GM12892 (cell line): ENCODE measurements at places on chromosomes 5 and 9.

DNA sequence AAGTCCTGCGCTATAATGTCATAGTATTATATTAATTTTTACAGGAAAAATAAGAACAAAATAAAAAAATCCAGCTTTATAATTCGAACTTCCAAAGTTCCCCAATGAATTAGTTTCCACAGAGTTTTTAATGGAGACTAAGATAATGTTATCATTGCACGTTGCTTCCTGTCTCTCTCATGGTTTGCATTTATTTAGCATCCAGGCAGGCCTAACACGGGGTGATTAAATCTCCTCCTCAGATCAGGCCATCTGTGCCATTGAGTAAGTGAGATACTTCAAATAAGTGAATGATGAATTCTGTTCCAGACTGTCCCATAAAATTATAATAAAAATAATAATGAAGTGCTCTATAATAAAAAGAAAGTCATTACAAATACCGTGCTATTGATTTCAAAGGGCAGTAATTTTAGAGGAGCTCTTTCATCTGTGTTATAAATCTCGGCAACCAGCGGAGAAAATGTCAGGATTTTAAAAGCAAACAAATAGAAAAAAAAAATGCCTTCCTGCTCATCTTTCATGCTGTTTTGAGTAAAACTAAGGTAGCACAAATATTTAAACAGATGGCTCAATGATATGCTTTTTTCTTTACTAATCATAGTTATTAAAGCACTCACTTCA, 570.6 kb upstream of the ZNF608 start:
- DNase-seq = no peak

GRCh38 chr9:109192732-109193361, 25.8 kb upstream of the FRRS1L start:
- DNase-seq = no peak

GRCh38 chr9:105297442-105298075, 53.1 kb downstream of the SLC44A1 start:
- DNase-seq = no peak

- no peak for DNase-seq
Measured at GRCh38 chr5:127801751-127802476, 98.7 kb downstream of the CCDC192 start.

DNA sequence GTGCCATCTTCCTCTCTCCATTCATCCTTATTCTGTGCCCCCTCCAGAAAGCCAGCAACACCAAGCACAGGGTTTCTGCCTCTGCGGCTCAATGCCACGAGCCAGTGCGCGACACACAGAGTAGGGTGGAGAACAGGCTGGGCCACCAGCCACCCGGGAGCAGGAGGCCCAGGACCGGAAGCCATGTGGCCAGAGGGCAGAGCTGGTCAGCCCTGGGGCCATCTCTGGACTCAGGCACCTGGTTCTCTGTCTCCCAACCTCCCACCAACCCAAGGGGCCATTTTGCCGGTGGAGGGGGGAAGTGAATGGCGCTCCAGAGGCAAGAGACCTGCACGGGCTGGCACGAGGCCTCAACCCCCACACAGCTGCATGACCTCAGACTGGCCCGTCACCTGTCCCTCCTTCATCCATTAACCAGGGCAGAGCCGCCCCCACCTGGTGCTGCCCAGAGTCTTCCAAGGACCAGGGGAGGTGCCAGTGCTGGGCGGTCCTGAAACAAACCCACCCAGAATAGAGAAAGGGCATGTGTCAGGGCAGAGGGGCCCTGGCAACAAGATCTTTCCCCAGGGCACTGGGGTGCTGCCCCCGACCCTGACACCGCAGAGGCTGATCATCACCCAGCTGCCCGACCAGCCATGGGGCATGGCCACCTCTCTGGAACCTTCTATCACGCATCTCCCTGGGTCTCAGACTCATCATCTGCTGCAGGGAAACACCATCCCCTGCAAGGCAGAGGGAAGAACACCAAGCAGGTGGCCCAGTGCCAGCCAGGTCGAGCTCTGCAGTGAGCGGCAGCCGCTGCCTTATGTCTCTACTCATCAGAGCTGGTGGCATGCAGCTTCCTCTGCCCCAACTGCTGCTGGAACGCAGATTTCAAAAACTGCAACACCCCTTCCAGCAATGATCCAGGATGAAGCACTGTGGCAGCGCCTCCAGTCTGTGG, 11.9 kb downstream of the VAV2 start:
- DNase-seq = no peak

- DNase-seq = no peak
Measured at GRCh38 chr5:157607371-157608161, 32.0 kb upstream of the ADAM19 start.

DNA sequence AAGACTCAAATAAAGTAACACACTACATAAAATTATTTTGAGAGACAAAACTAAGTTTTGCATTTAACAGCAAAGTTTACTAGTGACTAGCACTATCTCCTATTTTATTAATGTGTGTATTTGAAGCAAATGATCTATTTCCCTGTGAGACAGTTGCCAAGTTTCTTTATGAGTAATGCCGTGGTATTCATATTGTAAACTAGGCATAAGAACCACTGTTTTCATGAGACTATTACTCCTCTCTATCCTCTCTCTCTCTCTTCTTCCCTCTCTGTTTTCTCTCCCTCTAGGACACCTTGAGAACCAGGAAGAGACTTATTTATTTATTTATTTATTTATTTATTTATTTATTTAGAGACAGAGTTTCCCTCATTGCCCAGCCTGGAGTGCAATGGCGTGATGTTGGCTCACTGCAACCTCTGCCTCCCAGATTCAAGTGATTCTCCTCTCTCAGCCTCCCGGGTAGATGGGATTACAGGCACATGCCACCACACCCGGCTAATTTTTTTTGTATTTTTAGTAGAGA, 61.1 kb downstream of the MLANA start:
- no peak for DNase-seq

GRCh38 chr5:135205632-135206349, 171.8 kb upstream of the PITX1 start:
- no peak for DNase-seq

- no peak for DNase-seq
Measured at GRCh38 chr9:2466703-2467102, 154.9 kb upstream of the VLDLR start.

DNA sequence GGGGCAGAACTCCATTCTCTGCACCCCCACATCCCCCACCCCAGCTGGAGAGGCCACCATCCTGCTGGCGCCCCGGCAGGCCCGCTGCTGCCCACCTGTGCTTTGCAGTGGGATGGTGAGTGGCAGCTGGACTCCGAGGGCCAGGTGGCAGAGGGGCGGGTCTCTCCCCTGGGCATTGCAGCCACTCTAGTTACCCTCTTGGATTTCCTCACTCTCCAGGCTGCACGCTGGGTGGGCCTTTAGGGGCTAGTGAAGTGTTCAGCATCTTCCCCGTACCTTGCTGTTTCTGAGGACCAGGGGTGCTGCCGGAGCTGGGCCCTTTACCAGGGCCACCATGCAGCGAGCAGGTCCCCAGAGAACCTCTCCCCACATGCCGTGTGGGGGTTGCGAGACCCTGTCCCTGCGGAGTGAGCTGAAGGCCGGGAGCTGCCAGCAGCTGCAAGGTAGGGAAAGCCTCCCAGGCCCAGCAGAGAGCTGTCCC, 88.4 kb upstream of the SH3PXD2B start:
- no peak for DNase-seq

DNA sequence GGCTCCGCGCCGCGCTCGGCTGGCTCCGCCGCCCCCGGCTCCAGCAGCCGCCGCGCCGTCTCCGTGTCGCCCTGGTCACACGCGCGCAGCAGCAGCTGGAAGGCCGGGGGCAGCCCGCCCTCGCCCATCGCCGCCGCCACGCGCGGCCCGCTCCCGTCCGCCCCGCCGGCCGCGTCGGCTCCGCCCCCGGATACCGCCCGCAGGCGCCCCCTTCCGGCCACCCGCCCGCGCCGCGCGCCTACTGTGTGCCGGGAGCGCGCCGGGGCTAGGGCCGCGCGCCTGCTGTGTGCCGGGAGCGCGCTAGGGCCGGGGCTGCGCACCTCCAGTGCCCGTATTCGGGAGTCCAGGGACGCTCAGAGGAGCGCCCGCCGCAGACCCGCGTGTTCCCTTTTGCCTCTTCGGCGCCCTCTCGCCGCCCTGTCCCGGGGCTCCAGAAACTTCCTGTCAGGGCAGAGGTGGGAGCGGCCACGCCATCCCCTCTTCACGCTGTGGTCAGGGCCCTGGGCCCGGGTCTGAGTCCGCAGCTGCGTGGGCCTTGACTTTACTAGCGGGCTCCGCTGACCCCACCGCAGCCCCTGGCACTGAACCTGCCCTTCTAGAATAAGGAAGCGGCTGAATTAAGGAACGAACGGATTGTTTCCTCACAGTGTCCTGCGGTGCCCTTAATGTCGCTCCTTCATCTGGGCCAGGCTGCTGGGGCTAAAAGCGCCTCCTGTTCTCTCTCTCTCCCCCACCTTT, at the start of gene ANKS6:
ANKS6 (minus strand) TSS at position 192 of the 738 bp plus-strand sequence; CDS start at position 128, 64 bp downstream.
- peak; percentile 66 for DNase-seq

DNA sequence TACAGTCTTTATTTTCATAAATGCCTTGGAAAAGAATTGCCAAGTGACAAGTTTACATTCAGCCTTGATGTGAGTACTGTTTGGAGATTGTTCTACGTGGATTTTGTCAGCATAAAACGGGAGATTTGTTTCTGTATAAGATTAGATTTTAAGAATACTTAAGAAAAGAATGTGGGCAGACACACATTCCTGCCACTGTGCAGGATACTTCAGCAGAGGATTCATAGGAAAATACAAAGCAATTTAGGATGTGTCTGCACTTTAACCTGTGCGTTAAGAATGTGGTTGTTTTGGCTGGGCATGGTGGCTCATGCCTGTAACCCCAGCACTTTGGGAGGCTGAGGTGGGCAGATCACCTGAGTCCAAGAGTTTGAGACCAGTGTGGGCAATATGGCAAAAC, 37.2 kb downstream of the GPR107 start:
- no peak for DNase-seq

- DNase-seq = no peak
Measured at GRCh38 chr9:126777733-126778132, 27.1 kb upstream of the ZBTB43 start.

- DNase-seq = no peak
Measured at GRCh38 chr5:118952992-118953651, 35.2 kb downstream of the DTWD2 start.

DNA sequence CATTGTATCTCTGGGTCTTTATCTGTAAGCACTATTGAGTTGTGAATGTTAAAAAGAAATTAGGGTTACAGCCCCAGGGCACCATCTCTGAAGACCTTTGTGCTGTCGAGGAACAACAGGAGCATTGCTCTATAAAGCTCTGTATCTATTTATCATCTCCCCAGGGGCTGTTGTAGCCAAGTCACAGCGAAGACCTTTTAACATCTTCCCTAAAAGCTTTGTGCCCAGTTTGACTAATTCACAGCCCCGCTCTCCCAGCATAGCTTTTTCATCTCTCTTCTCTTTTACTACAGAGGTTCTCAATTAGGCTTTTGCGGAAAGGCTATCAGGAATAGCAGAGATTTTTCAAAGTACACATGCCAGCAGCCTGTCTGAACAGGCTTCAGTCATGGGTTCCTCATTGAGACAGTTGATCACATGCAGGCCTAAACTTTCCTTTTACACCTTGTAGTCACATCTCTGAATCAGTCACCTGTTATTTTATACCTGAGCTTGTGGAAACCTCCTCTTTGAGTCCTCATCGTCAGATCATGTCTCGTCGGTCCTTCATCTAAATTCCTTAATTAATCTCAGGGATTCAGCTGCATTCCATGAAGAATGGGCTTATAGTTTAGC, 140.5 kb downstream of the NPR3 start:
- no peak for DNase-seq

DNA sequence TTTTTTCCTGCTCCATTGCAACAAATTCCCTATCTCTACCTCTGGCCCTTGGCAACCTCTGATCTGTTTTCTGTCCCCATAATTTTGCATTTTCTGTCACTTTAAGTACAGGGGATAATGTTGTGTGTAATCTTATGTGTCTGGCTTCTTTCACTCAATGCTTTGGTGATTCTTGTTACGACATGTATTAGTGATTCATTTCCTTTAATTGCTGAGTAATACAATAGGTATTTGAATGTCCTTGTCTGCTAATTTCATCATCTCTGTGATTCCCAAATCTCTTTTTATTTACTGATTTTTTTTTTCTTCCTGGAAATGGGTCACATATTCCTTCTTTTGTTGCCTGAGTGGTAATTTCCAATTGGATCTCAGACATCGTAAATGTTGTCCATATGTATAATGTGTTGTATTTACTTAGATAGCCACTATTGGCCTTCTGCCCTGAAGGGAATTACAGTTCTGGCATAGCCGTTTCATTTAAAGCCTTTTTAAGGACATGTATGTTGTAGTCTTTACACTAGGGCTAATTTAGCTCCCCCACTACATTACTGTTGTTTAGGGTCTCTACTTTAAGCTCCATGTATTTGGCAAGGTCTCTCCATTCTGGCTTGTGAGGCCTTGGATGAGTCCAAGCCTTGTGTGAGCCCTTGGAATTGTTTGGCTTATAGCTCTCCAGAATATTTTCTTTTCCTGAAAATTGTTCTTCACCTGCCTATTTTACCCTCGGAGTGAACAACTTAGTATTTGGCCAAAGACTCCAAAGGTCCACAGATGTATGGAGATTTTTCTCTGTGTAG, 683.8 kb downstream of the LRRC70 start:
- DNase-seq = no peak

GRCh38 chr9:130633336-130634190, 30.8 kb upstream of the PRDM12 start:
- no peak for DNase-seq
